CD8-positive, alpha-beta memory T cell (primary cell): ENCODE measurements at places on chromosomes 13 and 19. TPM values are rescaled to one million over a fixed set of nuclear protein-coding genes. Genes with fewer than 3 reads are reported as not detected.
A peak's percentile ranks its signal among the peaks of the same experiment; 100 is the strongest.

The C19orf67 gene
- total RNA-seq, result not detected

DNA sequence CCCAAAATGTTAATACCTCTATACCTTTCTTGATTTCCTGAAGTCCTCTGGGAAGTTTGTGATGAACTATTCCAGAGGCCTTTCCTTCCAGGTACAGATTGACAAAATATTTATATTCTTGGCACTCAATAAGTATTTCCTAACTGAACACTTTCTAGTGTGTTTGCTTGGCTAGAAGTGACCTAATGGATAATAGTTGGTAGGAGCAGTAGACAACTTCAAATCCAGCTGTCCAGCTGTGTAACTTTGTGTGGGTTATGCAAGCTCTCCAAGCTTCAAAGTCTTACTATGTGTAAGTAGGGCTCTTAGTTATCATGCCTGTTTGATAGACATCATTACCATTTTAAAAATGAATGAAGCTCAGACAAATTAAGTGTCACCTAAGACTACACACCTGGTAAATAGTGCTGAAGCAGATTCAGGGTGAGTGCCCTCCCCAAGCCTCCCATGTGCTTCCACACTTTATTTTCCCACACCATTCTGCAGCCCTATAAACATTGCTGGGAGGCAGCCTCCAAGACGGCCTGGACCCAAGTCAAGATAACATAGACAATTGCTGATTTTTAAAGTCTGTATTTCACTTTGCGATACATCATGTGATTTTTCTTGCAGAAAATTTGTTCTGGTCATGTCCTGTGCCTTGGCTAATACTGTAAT, 196.6 kb downstream of the NALCN start:
- no peak for DNase-seq

DNA sequence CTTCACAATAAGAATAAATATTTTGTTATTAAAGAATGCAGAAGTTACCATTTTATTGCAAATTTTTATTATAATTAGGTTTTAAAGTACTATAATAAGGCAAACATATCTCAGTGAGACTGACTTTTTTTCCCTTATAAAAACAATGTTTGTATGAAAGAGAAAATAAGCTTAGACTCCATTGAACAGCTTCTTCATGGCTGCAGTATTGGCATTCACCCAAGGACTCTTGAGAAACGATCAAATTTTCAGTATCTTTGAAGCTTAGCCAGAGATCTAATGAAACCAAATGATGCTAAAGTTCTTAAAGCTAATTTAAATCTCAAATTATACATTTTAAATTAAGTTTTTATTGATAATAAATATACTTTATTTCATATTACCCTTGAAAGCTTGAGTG, 128.3 kb downstream of the GGACT start:
- DNase-seq, result no peak

GRCh38 chr13:23833733-23834611, 55.2 kb downstream of the MIPEP start:
- no peak for DNase-seq

The HIPK4 gene
- total RNA-seq, result not detected

The MTUS2 gene
- not detected for total RNA-seq

The ZFP28 gene
- 3.1 TPM for total RNA-seq

The CYP2F1 gene
- not detected for total RNA-seq

The KCNC3 gene
- 0.73 TPM for total RNA-seq

- no peak for DNase-seq
These were observed 53.6 kb downstream of the GADD45B start for GRCh38 chr19:2529473-2529918.

- no peak for DNase-seq
These were observed 194.7 kb downstream of the B3GLCT start for GRCh38 chr13:31394506-31394905.

- DNase-seq, result no peak
These were observed 22.0 kb upstream of the POU4F1 start for GRCh38 chr13:78625384-78625783.

The FUT1 gene
- 0.09 TPM for total RNA-seq

DNA sequence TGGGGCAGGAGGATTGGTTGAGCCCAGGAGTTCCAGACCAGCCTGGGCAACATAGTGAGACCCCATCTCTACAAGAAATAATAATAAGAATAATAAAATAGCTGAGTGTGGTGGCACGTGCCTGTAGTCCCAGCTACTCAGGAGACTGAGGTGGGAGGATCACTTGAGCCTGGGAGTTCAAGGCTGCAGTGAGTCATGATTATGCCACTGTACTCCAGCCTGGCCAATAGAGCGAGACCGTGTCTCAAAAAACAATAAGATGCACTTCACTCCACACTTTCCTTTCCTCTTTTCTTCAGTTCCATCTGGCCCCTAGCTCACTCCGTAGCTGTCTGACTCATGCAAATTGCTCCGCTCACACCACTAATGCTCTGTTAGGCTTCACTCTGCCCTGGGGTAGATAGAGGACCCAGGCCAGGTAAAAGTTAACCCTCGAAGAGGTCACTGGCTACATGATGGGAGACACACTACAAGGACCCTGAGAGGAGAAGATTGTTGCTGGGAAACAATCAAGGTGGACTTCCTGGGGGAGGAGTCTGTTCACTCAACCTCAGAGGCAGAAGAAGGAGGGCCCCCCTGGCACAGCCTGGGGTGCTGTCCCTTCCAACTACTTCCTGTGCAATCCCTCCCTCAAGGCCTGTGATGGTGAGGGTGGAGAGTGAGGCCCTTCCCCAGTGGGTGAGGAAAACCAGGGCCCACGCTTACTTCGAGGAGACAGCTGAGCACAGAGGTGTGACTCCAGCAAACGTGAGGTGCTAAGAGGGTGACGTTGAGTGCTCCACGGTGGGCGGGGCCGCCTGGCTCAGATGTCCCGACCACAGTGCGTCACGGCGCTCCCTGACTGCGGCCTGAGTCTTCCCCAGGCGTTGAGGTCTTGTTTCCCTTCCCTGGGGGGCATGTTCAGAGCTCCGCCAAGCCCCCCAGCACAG, 8.8 kb upstream of the TNFSF9 start:
- peak; percentile 76 for DNase-seq
